A549 (cell line): ENCODE measurements at places on chromosomes 12 and 14.

DNA sequence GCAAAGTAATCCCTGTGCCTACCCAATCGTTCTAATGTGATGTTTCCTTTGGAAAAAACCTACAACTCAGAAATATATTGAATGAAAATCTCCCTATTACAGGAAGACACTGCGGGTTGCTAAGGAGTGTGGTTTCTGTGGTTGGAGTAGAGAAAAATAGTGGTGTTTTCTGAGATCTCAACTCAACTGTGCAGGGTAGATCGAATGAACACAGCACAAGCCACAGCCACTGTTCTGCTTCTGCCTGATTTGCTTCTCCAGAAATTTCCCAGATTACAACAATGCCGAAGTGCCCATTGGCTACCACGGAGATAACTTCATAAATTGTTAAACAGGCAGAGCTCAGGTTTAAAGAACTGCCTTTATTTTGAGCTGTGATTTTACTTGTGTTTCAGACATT lies 480.4 kb downstream of the DIO2 start:
- DNase-seq = no peak

DNA sequence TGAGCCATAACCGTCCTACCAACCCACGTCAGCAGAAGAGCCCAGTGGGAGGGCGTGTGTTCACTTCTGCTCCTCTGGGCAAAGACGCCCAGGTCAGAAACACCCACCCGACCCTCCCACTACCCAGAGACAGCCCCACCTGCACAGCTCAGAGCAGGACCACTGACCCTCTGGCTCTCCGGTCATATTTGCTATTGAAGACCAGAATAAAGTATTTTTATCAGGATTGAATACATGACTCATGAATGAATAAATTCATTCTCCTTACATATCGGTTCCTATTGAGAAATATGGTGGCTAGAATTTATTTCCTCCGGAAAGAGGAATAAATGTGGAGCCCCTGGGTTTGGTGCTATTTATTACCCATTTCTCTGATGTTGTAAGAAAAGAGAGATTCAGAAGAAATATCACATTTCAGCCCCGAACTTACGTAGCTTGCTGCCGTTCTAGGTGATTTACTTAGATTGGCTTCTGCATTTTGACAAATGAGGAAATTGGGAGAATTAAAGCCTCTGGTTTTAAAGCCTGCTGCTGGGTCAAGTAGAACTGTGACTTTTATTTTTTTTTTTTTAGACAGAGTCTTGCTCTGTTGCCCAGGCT lies 36.4 kb upstream of the P2RX7 start:
- no peak for DNase-seq

DNA sequence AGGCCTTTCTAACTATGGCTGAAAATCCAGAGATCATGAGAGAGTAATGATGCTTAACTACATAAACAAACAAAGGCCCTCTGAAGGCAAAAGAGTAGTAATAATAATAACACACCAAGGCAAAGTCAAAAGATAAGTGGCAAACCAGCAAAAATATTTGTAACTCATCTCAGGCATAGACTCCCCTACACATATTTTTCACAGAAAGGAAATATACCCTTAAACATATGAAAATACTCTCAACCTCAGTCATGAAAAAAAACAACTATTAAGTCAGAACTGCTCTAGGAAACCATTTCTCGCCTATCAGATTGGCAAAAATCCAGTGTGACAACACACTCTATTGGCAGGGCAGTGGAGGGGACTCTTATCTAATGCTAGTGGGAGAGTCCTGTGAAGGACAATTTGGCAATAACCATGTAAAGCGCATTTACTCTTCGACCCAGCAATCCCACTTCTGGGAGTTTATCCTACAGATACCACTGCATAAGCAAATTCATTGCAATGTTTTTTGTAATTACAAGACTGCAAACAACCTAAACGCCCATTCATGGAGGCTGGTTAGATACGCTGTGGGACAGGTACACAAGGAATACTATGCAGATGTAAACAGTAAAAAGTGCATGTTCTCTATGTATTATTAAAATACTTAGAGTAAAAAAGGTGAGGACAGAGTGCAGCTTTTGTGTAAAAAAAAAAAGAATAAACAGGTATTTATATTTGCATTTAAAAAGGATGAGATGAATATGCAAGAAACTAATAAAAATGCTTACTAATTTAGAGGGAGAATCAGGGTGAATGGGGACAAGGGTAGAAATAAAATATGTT lies 26.0 kb upstream of the IL22 start:
- no peak for DNase-seq

GRCh38 chr12:26340649-26341048 lies 145.3 kb downstream of the SSPN start:
- DNase-seq = no peak

DNA sequence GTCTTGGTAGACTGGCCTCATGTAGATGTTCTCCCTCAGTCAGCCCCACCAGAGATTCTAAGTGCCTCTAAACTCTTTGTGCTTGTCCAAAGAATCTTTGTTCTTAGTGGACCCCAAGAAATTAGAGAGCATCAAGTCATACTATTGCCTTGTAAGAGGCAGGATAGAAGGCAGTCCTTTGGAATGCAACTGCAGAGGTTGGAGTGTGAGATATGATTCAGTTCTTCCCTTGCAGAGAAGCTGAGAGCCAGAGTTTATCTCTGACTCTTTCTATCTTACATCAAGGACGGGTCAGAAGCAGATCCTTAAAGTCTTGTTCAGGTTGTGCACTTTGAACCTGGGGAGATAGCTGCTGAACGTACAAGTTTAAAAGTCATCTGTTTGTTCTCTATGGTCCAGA lies 21.1 kb downstream of the TMX1 start:
- no peak for DNase-seq

GRCh38 chr12:44101475-44101874 lies 265.6 kb downstream of the TMEM117 start:
- DNase-seq = no peak

GRCh38 chr12:117881517-117881916 lies 87.3 kb downstream of the KSR2 start:
- DNase-seq = no peak

DNA sequence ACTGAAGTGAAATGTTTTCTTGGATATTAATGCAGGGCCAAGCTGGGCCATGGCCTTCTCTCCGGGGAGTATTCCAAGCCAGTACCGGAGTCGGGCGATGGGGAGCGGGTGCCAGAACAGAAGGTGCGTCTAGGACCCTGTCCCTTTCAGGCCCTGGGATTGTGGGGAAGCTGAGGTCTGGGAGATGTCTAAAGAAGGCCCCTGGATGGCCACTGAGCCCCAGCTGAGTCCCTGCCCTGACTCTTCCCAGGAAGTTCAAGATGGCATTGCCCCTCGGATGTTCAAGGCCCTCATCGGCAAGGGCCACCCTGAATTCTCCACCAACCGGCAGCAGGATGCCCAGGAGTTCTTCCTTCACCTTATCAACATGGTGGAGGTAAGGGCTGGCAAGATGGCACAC lies 7.2 kb upstream of the TPI1 start:
- no peak for DNase-seq

GRCh38 chr12:69529021-69529420 lies 56.2 kb upstream of the CCT2 start:
- DNase-seq = no peak

GRCh38 chr12:86774841-86775388 lies 518.7 kb upstream of the MGAT4C start:
- DNase-seq = peak; percentile 8

DNA sequence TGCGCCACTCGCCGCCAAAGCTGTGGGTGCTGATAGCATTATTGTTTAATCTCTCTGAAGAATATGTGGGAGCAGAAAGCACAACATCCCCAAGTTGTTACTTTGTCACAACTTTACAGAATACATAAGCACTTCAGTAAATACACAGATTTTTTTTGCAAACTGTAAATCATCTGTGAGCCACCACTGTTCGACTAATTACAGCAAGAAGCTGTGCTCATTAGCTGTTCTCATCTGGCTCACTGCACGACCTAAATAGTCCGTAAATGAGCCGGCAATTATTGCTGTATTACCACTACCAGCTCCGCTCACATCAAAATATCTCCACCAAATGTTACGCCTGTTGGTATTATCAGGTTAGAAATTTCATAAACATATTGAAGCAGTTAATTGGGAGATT lies 228.9 kb upstream of the PRKD1 start:
- DNase-seq = no peak

DNA sequence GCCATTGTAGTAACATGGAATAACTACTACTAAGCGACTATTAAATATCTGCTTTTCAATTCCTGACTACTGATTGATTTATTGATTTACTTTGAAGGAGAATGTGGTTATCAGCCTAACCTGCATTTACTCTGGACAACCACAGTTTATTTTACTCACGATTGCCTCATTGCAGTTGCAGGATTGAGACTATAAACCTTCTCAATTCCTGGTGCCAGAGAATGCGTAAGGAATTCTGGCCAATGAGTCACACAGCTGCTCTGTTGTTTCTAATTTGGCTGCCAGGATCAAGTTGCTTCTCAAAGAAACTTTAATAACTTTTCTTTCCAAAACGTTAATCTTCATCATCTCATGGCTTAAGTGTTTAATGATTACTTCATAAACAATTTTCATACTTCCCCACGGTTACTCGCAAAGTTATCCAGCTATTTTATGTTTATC lies 13.1 kb upstream of the TMTC1 start:
- no peak for DNase-seq

DNA sequence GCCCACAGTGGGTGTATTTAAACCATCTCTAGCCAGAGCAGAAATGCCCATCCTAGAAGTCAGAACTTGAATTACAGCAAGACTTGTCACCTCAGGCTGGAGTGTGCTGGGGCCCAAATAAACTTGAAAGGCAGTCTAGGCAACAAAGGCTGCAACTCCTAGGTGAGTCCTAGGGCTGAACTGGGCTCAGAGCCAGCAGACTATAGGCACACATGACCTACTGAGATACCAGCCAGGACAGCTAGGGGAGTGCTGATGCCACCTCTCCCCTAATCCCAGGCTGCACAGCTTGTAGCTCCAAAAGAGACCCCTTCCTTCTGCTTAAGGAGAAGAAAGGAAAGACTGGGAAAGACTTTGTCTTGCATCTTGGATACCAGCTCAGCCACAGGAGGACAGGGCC lies 106.0 kb downstream of the TXNDC16 start:
- no peak for DNase-seq

GRCh38 chr12:111642681-111643426 lies 42.9 kb downstream of the BRAP start:
- no peak for DNase-seq

- DNase-seq = no peak
Observed at GRCh38 chr14:105863296-105864108, 337.1 kb downstream of the TMEM121 start.

DNA sequence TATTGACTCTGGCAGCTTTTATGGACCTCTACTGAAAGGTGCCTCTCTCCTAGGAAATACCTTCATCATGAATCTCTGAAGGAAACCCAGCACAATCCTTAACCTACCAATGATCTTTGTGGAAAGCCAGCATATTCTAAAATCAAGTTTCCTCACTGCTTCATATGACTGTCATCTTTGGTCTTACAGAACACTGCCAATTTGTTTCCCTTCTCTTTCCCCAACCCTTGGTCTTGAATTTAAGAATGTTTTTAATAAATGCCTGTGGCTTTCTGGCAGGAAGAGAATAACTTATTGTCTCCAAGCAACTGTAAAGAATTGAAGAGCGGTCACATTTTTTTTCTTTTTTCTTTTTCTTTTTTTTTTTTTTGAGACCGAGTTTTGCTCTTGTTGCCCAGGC lies 427.6 kb downstream of the IPO8 start:
- DNase-seq = no peak

GRCh38 chr12:93970900-93971688 lies 177.3 kb upstream of the PLXNC1 start:
- peak; percentile 29 for DNase-seq

DNA sequence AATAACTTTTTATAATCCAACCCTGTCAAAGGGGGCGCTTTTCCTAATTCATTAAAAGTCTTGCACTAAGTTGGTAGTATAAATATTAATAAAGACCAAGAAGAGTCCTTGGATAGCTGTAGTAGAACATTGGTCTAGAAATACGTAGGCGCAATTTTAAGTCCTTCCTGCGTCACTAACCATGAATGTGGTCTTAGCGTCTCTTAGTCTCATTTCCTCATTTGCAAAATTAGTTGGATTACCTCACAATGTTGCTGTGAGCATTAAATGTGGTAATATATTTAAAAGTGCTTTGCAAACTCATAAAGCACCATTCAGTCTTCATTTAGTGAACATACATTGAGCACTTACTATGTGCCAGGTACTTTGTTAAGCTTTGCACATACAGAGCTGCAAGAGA lies 149.7 kb downstream of the AEBP2 start:
- DNase-seq = no peak

DNA sequence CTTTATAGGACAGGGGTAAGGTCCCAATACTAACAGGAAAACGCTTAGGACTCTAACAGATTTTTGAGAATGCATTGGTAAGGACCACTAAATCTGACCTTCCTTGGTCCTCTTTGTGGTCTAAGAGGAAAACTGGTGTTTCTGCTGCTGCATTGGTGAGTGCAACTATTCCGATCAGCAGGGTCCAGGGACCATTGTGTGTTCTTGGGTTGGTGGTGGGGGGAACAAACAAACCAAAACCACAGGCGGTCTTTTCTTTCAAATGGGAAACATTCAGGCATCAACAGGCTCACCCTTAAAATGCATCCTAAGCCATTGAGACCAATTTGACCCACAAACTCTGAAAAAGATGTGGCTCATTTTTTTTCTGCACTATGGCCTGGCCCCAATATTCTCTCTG lies 20.7 kb downstream of the EPYC start:
- DNase-seq = no peak

DNA sequence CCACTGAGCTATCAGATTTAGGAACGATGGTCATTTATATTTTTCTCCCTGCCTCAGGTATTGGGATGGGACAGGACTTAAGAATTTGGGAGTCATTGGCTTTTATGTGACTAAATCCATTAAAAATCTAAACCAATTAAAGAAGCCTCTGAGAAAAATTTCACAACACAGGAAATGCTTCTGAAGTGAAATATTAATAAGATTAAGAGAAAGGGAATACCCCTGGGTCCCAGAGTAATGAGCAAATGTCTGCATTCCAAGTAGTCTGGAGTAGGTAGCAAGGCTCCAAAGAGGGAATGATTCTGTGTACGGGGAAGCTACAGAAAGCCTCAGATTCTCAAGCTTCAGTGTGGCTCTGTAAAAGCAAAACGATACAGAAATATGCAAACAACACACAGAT lies 707 bp upstream of the MED6 start:
- DNase-seq = no peak

DNA sequence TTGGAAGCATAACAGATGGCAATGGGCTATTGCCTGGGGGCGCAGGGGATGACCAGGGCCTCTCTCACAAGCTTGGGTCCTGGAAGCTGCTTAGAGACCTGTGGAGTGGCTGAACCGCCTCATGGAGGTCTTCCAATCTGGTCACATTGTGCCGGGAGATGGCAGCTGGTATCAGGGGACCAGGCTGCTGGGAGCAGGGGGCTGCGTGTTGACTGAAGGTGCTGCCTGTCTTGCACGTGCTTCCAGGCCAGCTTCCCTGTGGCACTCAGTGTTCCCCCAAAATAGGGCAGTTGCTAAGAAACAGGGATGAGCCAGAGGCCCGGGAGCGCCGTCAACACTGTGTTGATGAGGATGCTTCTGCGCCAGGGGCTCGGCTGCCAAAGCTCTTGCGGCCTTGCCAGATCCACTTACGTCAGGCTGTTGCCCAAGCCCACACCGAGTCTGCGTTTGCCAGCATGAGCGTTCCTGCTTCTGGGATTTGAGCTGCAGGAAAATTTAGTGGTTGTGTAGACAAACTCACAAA lies 39.8 kb downstream of the ELK3 start:
- no peak for DNase-seq
